ENCODE measurements at places on chromosomes 7 and 10.

- DNase-seq, result no peak
Observed at GRCh38 chr7:48094861-48095293, 5.8 kb downstream of the UPP1 start.

- no peak for DNase-seq
Observed at GRCh38 chr10:62388328-62388727, 14.2 kb downstream of the ZNF365 start.

DNA sequence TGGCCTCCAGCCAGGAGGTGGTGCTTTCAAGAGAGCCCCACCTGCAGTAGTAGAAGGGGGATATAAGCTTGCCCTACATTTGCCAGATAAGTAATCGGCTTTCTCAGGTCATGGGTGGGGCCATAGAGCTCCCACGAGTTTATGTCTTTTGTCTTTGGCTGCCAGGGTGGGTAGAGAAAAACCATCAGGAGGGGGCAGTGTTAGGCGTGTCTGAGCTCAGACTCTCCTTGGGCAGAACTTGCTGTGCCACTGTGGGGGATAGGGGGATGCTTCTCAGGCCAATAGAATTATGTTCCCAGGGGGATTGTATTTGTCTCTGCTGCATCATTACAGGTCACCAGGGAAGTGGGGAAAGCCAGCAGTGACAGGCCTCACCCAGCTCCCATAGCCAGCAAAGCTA is 12.3 kb upstream of the MRPS33 start:
- no peak for DNase-seq

DNA sequence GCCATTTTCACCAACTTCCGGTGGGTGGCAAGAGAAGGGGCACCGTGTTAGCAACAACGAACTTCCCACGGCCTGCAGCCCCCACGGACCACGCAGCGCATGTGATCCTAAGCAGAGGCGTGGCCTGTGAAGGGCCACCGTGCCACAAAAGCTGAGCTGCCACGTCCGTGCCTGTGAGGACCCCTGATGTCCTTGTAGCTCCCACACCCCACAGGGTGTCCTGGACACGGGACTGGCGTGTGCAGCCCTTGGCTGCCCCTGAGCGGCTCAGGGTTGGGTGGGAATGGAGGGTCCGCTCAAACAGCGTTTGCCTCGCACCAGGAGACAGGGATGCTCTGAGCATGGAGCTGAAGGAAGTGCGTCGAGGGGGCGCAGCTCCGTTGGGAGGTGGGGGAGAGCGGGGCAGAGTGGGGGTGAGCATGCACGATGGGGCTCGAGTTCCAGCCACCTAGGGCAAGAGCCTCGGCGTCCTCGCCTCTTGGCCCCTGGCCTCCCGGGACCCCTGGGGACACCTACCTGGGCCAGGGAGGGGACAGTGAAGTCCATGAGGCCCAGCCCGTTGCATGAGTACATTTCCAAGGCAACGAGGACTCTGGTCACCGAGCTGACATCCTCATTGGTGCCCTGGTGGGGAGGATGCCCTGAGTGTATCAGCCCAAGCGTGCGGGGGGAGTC is 33.6 kb downstream of the CFAP46 start:
- DNase-seq, result no peak

- DNase-seq, result no peak
Observed at GRCh38 chr7:56086761-56087160, 6.0 kb downstream of the PHKG1 start.

DNA sequence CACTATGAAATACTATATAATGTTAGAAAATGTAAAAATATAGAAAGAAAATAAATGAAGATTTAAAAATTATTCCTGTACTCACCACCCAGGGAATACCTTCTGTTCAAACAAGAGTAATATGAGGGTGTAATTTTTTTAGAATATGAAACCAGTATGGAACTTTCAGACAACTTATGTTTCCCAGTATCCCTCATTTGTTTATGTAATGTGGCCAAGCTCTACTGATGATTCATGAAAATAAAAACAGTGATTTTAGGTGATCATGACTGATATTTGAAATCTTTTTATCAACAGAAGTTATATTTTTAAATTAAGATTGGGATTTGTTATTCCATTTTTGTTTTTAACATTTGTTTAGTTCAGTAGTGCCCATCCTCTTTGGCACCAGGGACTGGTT is 18.8 kb downstream of the SLK start:
- DNase-seq, result no peak

DNA sequence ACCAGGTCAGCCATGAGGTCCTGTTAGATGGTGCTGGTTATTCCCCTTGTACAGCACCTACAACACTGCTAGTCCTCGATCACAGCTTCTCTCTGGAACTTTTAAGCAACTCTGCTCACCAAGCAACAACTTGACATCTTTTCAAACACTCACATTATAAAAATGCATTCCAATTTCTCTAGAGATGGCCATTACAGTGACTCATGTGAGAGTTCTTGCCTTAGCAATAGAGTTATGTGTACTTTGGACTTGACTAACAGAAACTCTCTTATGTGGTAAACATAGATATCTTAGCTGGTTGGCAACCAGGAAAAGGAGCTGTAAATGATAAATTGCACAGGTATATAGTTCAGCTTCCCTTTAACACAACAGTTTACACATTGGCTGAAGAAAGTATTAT is 122.2 kb downstream of the PDE1C start:
- no peak for DNase-seq

DNA sequence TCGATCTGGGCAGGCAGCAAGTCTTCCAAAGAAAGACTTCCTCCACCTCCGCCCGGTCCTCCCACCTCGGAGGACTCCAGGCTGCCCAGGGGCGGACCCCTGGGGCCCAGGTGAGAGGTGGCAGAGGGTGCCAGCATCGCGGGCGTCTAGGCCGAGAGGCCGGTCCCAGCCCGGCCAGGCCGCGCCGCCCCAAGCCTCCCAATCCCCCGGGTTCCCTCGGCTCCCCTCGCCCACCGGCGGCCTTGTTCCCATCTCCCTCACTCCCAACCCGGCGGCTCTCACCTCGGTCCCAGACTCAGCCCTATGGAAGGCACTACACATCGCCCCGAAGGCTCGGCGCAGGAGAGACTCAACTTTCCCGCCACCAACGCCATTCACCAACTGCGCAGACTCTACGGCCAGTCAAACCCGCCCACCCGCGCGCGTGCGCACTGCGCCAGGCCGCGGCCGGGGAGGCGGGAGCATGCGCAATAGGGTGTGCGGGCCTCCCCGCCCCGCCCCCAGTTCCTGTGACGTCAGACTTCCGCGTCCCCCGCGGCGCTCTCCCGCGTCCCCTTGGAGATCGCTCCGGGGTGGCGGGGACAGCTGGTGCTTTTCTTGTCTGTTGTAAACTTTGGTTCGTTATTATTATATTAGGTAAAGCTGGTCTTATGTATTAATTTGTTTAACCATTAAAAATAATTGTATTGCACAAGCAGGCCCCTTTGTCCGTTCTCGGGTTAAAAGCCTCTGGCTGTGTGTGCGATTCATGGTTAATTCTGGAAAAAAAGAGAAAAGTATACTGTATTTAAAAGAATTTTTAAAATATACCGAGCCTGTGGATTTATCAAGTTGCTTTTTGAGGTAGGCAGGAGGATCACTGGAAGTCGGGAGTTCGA is at the start of gene XRCC2:
TSS of gene XRCC2 (minus strand) at position 383 of the 878 bp plus-strand sequence. CDS start at position 321, 62 bp downstream.
- DNase-seq, result peak; percentile 92

GRCh38 chr7:111744501-111745155 is 182.3 kb upstream of the IMMP2L start:
- no peak for DNase-seq

DNA sequence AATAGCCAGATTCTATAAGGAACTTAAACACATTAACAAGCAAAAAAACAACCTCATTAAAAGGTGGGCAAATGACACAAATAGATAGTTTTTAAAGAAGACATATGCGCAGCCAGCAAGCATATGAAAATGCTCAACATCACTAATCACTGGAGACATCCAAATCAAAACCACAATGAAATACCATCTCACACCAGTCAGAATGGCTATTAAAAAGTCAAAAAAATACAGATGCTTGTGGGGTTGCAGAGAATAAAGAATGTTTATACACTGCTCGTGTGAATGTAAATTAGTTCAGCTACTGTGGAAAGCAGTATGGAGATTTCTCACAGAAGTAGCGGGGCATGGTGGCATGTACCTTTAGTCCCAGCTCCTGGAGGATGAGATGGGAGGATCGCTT is 164.0 kb downstream of the CHRM2 start:
- no peak for DNase-seq

DNA sequence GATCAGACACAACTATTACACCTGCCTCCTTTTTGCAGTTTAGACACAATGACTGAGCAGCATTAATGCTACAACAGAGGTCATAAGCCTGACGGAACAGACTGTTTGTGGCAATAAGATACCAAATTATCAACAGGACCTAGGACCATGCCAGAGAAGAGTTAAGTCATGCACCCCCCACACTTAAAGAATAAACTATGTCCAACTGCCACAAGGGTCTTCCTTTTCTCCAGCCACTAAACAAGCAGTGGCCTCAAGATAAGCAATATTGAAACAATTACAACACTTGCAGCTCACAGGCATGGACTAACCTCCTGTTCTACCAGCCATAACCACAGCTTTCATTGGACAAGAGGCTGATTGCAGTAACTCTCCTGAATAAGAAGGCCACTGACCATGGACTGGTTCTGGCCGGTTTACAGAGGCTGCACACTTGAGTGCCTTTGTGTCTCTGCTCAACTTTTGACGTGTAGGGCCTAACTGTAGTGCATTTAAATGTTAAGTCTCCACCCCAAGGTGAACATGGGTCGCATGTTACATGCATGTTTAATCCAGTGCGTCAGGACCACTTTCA is 104.4 kb downstream of the STRA8 start:
- no peak for DNase-seq

- DNase-seq, result no peak
Observed at GRCh38 chr7:89926701-89927100, 227.6 kb upstream of the STEAP1 start.

- no peak for DNase-seq
Observed at GRCh38 chr7:101155303-101155702, 1.0 kb downstream of the AP1S1 start.

DNA sequence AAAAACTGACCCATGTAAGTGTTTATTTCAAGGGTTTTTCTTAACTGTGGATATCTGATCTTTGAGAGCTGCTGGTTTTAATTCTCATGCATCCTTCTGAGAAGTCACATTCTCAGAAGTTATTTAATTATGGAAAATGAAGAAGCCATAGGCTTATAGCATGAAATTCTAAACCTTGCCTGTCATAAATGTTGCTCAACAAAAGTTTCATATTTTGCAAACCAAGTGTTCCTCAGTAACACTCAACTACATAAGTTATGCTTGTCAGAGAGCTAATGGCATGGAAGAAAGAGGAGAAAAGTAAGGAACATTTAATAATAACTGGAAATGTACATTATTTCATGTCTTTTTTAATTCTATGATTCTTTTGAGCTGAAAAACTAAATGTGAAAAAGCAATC is 78.6 kb upstream of the MPP7 start:
- DNase-seq, result no peak

DNA sequence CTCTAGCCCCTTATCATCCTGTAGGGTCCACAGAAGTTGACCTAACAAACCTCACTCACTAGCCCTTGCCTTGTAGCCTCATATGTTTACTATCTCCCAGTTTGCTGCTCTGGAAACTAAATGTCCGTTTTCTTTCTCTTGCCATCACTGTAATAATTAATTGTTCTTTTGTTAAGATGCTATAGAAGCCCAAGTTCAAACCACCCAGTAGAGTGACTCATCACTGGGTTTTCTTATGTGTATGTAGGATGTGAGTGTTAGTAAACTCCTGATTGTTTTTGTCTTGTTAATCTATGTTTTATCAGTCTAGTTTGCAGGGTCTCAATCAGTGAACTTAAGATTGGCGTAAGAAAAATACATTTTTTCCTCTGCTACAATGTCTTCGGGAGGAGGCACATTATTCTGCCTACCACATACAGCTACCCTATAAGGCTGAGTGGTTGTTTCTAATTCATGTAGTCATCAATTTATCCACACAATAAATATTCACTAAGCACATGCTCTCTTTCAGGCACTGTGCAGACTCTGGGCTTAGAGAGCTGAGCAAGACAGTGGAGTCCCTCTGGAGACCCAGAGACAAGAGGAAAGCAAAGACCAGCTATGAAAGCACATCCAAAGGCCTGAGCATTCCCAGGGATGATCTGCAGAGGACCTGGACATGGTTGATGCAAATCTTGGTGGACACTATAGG is 474.1 kb upstream of the AKR1E2 start:
- DNase-seq, result no peak

DNA sequence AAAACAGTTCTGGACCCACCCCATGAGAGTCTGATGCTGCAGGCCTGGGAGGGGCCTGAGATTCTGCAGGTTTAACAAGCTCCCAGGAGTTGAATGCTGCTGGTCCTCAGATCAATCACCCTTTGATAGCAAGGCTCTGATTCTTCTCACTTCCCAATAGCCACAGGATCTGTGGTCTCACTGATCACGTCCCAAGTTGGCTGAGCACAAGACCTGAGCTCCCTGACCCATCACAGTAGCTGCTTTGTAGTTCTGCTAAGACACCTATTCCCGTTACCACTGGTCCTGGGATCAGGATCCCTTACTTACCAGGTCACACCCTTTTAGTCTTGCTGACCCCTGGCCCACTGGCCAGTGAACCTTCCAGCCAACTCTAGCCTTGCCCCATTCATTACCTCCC is 372.8 kb downstream of the PHTF2 start:
- DNase-seq, result no peak
